ENCODE measurements at places on chromosomes 6 and 20.
A peak's percentile ranks its signal among the peaks of the same experiment; 100 is the strongest.

DNA sequence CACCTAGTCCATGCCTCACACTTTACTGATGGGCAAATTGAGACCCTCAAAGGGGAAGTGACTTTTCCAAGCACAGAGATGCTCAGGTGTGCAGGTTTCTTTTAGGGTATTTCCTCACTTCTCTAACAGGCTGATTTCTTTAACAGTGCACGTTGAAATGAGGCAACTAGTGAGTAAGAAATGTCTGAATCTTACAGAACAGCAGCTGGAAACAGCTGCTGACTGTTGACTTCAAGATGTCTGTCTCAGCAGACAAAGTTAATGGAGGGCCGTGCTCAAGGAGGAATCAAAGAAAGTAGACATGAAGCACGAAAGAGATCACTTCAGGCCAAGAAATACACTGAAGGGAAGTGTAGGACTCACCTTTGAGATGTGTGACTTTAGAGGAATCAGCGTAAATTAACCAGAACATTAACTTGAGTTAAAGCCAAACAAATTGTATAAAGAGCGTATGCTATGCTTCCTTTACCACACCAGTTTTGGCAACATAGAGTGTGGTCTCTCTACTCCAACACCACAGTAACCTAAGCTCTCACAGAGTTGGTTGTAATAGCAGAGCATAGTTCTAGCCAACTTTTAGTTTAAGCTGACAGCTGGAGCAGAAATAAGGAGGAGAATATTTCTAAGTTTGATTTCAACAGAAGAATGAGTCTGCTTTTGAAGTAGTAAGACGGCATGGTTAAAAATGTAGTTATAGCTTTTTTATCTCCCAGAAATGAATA, 60.9 kb downstream of the SAMD3 start:
- DNase-seq: peak; percentile 65

- DNase-seq: no peak
These were observed 26.3 kb downstream of the HECA start for GRCh38 chr6:139161169-139161568.

DNA sequence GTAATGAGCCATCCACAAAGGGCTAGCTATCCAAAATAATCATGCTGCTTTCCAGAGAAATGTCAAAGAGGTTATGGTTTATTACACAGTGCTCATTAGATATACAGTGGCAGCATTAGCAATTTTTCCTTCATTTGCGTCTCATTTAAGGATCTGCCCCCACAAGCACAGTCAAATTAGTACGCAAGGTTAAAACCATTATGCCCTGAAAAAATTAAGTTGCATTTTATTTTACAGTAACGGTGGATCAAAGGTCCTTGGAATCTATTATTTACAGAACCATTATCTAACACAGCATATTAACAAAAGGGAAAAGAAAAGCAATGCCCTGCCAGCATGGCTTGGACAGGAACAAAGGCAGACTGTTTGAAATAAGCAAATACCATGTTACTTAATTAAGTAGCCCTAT, 144.8 kb downstream of the PDSS2 start:
- DNase-seq: no peak

- peak; percentile 39 for DNase-seq
These were observed 2.8 kb upstream of the FANCE start for GRCh38 chr6:35449287-35449881.

DNA sequence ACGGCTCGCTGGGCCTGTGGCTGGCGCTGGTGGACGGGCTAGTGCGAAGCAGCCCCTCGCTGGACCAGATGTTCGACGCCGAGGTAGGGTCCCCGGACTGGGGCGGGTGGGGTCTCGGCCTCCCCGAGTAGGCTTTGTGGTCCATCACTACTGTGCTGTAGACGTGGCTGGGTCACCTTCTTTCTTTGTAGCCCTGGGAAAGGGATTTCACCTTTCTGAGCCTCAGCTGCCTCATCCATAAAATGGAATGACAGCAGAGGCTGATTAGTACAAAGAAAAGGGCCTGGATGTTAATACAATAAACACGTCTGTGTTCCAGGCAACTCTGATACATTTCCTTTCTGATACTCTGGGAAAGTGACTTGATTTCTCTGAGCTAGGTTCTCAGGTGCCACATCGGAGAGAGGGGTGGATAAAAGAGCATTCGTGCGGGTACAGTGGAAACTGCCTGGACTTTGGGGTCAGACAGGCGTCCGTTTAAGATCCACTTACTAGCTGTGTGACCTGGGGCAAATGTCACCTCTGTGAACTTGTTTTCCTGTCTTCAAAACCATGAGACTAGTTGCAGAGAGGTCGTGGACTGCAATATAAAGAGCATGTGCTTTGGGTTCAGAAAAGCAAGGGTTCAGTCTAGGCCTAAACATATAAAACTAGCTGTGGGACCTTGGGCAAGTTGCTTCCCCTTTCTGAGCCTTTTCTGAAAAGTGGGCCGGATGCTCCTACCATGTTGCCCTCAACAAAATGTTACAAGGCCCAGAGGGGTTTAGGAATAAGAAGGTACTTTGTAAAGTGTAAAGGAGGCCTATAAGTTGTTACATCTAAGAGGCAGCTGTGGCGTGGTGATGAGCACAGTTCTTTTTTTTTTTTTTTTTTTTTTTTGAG, 896 bp downstream of the SYS1 start:
- no peak for DNase-seq

GRCh38 chr6:119308991-119309657, 40.4 kb downstream of the MAN1A1 start:
- no peak for DNase-seq

DNA sequence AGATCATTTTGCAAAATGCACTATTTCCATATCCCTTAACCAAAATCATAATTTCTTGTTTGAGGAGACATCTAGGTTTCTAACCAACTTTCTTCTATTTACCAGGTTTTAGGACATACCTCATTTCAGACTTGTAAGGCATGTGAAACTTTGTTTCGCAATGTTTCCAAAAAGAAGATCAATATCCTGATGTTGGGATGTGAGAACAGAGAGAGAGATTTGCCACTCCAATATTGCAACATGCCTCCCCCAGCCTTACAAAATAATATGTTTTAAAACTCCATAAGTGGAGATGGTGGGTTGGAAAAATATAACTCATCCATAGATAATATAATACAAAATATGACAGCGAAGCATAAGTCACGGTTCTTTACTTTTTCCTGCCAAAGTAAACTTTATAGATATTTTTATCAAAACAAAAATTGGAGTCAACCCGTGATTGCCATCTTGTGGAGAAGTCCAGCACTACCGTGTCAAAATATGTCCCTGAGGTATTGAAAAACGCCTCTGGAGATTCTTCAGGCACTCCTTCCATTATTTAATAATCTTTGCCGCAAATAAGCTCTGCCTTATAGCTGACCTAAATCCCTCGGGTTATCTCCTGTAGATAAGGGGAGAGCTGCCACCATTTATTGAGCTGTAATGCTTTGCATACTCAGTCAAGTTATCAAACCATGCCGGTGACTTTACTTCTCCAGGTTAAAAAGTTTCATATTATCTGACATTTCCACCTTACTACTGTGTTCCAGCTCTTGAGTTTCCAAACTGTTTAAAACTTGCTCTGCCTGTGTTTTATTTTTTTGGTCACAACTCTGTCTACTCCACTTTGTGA, 534.2 kb downstream of the HACE1 start:
- no peak for DNase-seq

GRCh38 chr20:38157635-38158495, 7.2 kb downstream of the TGM2 start:
- no peak for DNase-seq
